ENCODE measurements at places on chromosomes 3 and 15. TPM values are rescaled to one million over a fixed set of nuclear protein-coding genes. Genes with fewer than 3 reads are reported as not detected.

- no peak for DNase-seq
These were observed 70.1 kb downstream of the CCK start for GRCh38 chr3:42195879-42196330.

GRCh38 chr15:54941417-54941816 lies 255.3 kb downstream of the RSL24D1 start:
- no peak for DNase-seq

GCHFR gene
- total RNA-seq = 44.2 TPM

DNA sequence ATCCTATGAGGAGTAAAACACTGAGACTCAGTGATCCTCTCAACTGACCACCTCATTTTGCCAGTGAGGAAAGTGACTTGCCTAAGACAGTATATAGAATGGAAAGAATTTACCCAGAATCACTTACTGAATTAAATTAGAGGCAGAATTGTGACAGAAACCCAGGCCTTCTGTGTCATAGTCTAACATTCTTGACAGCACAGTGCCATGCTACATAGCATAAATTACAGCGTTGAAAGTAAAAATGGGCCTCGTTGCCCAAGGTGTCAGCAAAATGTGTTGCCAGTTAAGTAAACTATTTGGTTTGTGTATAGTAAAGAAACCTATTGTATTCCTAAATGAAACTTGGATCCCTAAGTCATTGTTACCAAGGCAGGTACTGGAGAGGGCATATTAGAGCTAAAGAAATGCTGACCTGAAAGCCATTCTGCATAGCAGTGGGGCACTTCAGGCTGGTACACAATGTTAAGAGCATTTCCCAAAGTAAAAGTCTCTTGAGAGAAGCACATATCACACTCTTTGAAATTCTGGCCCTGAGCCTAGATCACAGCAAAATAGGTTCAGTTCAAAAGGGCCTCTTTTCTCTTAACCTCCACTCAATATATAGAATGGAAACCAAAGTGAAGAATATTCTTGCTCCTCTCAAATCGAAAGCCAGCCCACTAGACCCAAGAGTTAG lies 53.8 kb downstream of the HMG20A start:
- no peak for DNase-seq

STARD9 gene
- total RNA-seq = 4.7 TPM
